Mucosa of gallbladder (tissue), 1 donor: ENCODE measurements at places on chromosomes 4 and X. TPM values are rescaled to one million over a fixed set of nuclear protein-coding genes. Genes with fewer than 3 reads are reported as not detected.

DNA sequence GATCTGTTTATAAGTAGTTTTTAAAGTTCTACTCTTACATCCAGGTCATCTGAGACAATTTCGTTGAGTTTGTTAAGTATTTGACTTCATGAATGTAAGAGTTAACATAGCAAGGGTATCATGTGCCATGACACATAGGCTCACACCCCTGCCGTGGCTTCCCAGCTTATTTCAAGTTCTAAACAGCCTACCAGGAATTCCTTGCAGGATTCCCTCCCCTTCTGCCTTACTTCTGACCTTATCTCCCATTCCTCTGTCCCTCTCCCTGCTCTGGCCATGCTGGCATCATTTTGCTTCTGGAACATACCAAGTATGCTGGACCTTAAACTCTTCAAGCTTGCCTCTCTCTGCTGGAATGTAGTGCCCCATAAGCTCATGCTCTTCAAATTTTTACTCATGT is 369.9 kb upstream of the PCDH7 start:
- DNase-seq, result no peak

- no peak for DNase-seq
Measured at GRCh38 chrX:13533726-13534125, 35.7 kb upstream of the EGFL6 start.

- no peak for DNase-seq
Measured at GRCh38 chr4:91032725-91033445, 905.7 kb downstream of the CCSER1 start.

GRCh38 chr4:89765966-89766365 is 71.0 kb downstream of the SNCA start:
- DNase-seq, result no peak

The EOLA1 gene
- 18.6 TPM for total RNA-seq

The NUP62CL gene
- 3.2 TPM for total RNA-seq

GRCh38 chr4:123618606-123619005 is 222.0 kb downstream of the SPRY1 start:
- DNase-seq, result no peak

- no peak for DNase-seq
Measured at GRCh38 chr4:118783887-118784286, 52.0 kb downstream of the SEC24D start.

The XK gene
- 2.8 TPM for total RNA-seq

GRCh38 chr4:159498446-159499115 is 395.7 kb downstream of the RAPGEF2 start:
- no peak for DNase-seq

- no peak for DNase-seq
Measured at GRCh38 chr4:172996571-172997216, 171.9 kb upstream of the GALNT7 start.

DNA sequence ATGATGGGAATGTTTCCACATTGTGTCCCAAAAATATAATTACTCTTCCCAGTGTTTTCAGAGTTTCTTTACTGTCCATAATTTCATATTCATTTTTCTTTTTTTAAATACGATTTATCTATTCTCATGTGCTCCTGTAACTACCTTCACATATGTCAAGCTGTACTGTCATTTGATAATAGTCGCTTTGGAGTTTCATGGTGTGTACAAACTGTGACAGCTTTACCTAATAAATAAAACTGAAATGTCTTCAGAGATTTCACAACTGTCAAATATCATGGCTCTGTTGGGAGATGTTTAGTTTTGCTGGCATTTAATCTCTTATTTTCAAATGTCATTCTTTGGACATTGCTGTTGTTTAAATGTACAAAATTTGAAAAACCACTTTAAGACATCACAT is 450.2 kb downstream of the TLL1 start:
- DNase-seq, result no peak

The SATL1 gene
- 0.06 TPM for total RNA-seq

DNA sequence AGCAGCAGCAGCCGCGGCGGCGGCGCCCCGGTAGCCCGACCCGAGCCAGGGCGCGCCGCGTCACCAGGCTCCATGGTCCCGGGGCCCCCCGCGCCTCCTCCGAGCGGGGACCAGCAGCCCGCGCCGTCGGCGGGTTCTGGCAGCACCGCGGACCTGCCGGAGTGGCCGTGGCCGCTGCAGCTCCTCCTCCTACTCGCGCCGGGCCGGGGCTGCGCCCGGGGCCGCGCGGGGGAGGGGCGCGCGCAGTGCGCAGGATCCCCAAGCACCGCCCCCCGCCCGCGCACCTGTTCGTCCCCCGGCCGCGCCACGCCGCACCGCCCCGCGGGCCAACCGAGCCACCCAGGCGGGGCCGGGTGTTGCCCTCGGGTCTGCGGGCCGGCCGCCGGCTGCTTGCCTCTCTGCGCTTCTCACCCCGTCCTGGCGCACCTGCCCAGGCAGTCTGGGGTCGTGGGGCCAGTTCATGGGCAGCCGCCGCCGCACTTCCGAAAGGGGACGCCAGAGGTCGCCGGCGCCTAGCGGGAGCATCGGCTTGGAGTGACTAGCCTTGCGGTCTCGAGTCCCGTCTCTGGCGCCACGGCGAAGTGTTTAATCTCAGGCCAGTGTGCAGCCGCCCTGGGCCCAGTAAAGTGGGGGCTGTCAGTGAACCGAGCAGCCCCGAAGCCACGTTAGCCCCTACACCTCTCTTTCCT is at the start of gene SLC9A7:
Gene SLC9A7, minus strand, starts transcription at position 163 of the 689 bp plus-strand sequence. Its CDS starts 89 bp downstream, at position 74.
- peak; percentile 76 for DNase-seq

DNA sequence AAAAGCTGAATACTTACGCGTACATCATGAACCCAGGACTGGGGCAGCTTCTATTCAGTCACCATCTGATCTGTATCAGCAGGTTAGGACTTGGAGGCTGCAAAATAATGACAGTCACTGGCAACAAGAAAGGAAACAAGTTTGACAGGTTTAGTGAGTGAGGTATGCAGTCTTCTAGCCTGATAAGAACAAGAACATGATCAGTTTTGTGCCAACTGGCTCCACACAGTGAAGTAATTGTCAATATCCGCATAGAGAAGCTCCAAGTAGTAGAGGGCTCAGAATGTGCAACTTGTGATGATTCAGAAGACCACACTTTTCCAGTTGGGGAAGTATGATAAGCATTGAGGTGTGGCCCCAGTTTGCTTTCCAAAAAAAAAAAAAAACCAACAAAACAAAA is at the start of gene TMPRSS11F:
Gene TMPRSS11F, minus strand, starts transcription at position 77 of the 400 bp plus-strand sequence. Its CDS starts 49 bp downstream, at position 28.
- peak; percentile 81 for DNase-seq

The APELA gene
- 0.09 TPM for total RNA-seq

DNA sequence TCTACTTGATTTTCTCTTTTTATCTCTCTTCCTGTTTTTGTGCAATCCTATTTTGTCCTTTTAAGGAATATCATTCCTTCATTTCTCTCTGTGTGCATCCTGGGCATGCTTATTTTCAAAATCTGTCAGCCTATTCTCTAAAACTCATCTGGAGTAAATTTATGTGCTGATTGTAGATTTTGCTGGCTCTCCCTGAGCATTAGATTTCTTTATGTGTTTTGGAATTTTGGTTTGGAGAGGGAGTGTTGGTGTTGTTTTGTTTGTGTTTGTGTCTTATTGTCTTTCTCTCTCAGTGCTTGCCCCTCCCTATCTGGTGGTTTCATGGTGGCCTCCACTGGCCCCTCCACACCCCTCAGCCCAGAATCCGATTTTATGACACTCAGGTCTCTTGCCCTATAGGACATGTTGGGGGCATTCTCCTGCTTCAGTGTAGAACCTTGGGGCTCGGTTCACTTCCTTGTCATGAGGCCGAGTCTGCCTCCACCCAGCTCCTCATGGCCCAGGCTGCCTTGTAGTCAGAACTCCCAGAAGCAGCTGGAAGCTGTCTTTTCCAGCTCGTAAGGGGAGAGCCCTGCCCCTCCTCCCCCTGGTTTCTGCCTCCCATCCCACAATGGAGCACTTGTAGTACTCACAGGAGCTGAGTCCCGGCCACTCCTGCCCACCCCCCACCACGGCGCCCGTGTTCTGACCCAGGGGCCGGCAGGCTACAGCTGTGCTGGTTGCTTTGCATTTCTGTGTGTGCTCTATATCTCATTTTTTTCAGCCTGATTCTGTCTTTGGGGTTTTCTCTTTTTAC is 24.5 kb upstream of the PJA1 start:
- DNase-seq, result peak; percentile 26

The ZAR1 gene
- total RNA-seq, result not detected

The GAGE12F gene
- total RNA-seq, result 0.86 TPM

The MAGEC1 gene
- total RNA-seq, result not detected

The XG gene
- 3.9 TPM for total RNA-seq

The NAT8L gene
- 0.40 TPM for total RNA-seq

- no peak for DNase-seq
Measured at GRCh38 chr4:80140194-80140593, 57.1 kb upstream of the PRDM8 start.

- DNase-seq, result no peak
Measured at GRCh38 chrX:19646282-19646681, 131.0 kb upstream of the MAP3K15 start.

DNA sequence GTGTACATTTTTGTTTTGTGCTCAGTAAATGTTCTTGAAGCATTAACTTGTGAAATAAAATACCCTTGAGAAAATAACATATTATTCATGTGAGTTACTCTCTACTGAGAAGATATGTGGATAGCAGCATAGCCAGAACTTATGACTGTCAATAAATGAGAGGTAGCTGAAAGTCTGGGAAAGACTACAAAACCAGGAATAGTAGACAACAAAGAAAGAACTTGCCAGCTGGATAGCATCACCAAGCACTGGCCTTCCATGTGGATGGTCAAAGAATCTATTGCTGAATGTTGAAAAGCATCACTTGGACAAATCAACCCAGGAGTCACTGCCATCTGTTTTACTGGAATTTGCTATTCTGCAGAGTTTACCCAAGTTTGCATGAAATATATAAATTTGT is 650.0 kb upstream of the HTR2C start:
- DNase-seq, result no peak

- peak; percentile 92 for DNase-seq
Measured at GRCh38 chr4:25913851-25914669, at the start of gene SMIM20. SMIM20 (plus strand) TSS chr4:25914220; CDS start chr4:25914314, 94 bp downstream.

DNA sequence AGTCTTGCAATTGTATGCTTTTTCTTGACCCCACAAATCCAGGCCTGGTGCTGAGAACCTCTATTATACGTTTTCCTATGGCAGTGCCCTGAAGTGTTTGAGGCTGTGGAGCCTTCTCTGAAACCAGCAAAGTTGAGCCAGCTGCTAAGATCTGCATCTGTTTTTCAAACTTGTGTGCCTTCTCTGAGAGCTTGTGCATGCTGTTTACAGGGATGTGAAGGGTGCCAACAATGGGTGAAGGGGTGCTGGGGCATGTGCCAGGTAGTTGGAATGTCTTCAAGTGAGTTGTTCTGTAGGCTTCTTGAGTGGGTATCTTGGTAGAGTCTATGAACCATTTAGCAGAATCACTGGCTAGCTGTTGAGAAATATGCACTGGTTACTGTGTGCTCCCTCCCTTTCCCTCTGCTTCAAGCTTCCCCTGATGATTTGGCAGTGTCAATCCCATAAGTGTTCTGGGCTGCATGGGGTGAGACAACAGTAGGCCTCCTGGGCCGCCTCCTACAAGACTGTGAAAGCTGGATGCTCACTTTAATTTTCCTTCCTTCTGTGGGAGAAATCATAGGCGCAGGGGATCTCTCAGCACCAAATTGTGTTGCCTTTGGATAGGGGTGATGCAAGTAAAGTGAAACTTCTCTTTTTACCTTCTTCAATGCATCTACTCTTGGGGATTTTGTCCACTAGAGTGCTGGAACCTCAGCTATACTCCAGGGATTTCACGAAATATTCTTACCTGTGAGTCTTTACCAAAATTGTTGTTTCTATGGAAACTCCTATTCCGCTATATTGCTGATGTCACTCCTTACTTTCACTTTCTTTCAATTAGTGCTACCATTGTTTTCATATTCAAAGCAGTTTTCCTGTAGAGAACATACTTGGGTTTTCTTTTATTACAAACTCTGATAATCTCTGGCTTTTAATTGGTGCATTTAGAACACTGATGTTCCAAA is 30.0 kb downstream of the ITM2A start:
- no peak for DNase-seq

DNA sequence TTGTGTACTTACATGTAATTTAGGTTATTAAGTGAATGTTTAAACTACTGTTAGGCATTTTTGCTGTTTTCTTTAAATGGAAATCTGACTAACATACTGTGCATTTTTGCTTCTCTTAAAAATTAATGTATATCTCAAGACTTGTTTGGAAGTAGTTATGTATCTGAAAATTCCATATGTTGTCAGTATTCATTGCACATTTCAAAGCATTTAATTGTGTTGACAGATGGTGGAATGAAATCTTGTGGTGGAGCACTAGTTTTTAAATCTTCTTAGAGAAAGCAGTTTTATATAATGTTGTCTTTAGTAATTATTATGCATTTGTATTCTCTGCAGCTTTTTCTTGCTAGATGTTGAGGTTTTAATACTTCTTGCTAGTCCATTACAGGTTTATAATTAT is 71.5 kb upstream of the MSANTD1 start:
- DNase-seq, result no peak

DNA sequence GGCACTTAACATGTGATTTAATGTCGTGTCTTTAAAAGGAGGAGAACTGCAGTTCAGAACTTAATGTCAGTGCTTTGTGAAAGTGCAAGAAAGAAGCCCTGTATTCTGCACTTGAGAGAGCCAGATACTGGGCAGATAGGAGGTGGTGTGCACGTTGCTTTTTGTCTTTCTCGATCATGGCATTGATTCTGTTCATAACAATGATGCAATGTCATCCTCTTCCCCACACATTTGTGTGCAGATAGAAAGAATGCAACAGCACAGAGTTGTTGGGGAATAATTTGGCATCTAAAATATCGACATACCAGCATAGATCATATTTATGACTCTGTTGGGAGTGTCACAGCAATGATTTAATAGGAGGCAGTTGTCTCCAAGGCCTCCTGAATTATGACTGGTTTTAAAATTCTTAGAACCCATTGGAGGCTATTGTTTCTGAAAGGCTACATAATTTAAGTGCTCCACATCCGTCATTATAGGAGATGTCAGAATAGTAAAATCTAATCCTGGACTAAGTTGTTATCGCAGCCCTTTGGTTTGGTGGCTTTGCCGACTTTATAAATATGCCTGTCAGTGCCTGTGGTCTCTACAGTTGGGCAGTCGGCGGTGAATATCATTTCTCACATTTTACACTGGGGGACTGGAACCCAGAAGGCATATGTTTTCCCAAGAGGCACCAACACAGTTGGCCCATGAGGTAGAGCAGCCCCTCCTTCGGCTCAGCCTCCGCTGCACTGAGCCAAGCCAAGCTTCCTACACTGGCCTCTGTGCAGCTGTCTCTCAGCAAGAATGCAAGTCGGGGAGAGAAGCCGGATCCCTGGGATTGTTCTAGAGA is 124.9 kb downstream of the PTTG2 start:
- no peak for DNase-seq

The PPP1R2C gene
- total RNA-seq, result not detected

DNA sequence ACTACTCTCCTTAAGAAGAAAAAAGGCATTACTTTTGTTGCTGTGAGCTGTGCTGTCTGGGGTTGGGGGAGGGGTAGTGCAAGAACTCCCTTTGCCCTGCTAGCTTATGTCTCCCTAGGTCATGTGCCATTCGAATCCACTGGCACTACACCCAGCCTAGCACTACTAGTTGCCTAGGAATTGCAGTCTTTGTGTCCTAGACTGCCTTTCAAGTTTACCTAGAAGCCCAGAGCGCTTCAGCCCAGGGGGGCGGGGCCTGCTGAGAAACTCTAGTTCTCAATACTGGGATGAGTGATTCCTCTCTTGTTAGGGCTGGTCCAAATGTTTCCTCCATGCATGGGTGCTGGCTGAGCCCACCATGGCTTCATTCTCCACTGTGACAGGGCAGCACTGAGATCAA is 1011.5 kb downstream of the PCDH19 start:
- no peak for DNase-seq

- peak; percentile 83 for DNase-seq
Measured at GRCh38 chr4:99405433-99406115, 29.6 kb downstream of the ADH7 start.
